ENCODE measurements at places on chromosomes 2 and 18.

- no peak for DNase-seq
Observed at GRCh38 chr2:216478151-216478550, 20.5 kb upstream of the RPL37A start.

GRCh38 chr2:6310256-6311215 is 555.2 kb downstream of the CMPK2 start:
- no peak for DNase-seq

DNA sequence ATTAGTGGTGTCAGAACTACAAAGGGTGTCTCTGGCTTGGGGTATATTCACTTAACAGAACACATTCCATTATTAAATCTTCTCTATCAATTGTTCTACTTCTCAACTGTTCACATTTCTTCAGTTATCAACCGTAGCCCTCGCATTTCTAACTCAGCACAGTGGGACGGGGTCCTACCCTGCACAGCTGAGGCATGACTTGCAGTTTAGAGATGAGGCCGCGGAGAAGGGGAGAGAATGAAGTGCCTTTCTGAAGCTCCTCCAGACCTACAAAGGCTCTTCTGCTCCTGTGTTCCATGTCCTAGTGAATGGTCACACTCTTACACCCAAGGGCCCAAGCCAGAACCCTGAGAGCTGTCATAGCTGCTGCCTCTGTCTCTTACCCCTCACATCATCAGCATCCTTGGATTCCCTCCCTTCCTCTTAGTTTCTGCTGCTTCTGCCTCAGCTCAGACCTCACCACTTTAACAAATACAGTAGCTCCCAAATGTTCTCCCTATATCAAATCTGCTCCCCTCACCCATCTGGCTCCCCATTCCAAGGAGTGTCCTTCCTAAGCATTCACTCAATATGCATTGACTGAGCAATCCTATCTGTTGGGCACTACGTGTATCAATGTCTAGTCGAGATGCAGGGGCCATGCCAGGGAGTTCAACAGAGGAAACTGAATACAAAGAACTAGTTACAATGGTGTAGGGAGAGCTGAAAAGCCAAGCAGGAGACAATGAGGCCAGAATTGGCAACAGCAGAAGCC is 34.3 kb upstream of the MRPL19 start:
- no peak for DNase-seq

- DNase-seq, result no peak
Observed at GRCh38 chr2:172972005-172972619, 103.5 kb upstream of the MAP3K20 start.

GRCh38 chr2:219378163-219378851 is 9.4 kb downstream of the DNPEP start:
- no peak for DNase-seq

DNA sequence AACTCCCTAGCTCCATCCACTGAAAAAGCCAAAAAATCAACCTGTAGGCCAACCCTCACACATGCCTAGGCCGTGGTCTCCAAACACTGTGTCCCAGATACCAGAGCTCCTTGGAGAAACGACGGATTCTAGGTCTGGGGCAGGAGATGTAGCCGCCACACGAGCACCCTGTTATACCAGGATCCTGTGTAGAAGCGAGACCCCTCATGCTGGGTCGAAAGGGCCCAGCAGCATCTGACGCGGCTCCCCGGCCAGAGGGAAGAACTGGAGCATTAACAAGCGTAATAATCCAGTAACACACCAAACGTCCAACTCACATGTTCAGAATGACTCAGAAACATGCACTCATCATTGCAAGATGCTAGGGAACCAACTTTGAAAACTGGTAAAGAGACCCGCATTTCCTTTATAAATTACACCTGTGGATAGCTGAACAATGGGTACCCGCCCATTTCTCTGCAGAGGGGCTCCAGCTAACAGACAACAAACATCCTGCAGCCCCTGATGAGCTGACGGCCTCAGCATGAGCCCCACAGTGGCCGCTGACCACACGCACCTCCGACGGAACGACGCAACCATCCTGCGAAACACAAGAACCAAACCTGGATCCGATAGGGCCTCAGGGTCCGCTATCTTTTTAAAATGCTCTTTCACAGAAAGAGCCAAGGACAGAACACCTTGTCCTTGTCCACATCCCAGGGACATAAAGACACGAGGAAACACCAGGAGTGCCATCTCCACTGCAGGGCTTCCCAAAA is 14.2 kb downstream of the SLC66A2 start:
- no peak for DNase-seq

GRCh38 chr2:194223218-194223617 is 1433.8 kb upstream of the SLC39A10 start:
- no peak for DNase-seq

- no peak for DNase-seq
Observed at GRCh38 chr2:188243381-188243780, 48.3 kb upstream of the GULP1 start.

DNA sequence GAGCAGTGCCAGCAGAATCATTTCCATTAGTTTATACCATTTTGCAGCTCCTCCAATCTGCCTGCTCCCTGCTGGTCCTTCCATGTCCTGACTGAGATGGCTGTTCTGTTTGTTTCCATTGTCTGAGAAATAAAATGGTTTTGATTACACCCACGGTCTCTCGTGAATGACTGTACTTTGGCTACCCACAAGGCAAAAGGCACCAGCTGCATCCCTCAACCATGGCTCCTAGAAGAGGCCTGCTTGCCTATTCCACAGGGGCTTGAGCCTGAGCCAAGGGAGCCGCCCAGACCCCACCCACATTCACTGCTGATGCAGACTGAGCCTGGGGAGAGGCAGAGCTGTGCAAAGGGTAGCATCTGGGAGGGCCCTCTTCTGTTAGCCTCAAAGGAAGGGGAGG is 31.2 kb downstream of the MARCHF4 start:
- DNase-seq, result no peak

GRCh38 chr2:54579682-54580620 is 123.8 kb downstream of the SPTBN1 start:
- no peak for DNase-seq

DNA sequence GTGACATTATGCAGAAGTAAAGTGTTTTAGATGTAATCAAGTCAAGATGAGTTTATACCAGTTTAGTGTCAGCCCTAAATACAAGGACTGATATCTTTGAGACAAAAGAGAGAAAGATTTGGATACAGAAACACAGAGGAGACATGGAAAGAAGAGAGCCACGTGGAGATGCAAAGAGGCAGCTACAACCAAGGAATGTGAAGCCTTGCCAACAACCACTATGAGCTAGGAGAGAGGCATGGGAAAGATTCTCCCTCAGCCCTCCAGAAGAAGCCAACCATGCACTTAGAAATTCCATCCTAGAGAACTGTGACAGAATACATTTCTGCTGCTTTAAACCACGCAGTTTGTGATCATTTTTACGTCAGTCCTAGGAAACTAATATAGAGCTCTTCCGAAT is 217.2 kb downstream of the DOK6 start:
- DNase-seq, result peak; percentile 51

DNA sequence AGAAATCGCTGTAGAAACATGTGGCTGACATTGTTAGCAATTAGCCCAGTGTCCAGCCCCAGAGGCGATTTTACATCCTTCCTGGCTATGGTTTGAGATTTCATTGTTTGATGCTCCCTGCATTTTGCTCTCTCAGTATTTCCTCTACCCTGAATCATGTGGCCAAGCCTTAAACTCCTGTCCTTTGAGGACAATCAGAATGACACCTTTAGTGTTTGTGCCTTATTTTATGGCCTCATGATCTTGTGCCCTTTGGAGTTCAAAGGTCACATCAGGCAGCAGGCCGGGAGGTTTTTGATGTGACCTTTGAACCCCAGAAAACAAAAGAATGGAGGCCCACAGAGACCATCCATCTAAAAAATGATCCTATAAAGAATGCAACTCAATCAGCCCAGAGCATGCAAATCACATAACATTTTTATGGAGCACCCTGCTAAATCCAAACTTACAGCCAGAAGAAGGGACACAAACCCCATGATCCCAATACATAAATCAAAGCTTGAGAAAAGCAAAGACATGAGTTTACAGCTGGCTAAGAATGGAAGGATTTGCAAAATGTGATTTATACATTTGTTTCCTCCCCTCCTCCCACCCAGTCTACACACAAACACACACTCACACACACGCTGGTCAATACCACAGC is 52.5 kb downstream of the FECH start:
- DNase-seq, result no peak

- no peak for DNase-seq
Observed at GRCh38 chr2:69683170-69683971, 39.8 kb upstream of the AAK1 start.

- DNase-seq, result no peak
Observed at GRCh38 chr2:105390454-105390853, 8.4 kb downstream of the FHL2 start.
